ENCODE measurements at places on chromosomes 7 and 10.

DNA sequence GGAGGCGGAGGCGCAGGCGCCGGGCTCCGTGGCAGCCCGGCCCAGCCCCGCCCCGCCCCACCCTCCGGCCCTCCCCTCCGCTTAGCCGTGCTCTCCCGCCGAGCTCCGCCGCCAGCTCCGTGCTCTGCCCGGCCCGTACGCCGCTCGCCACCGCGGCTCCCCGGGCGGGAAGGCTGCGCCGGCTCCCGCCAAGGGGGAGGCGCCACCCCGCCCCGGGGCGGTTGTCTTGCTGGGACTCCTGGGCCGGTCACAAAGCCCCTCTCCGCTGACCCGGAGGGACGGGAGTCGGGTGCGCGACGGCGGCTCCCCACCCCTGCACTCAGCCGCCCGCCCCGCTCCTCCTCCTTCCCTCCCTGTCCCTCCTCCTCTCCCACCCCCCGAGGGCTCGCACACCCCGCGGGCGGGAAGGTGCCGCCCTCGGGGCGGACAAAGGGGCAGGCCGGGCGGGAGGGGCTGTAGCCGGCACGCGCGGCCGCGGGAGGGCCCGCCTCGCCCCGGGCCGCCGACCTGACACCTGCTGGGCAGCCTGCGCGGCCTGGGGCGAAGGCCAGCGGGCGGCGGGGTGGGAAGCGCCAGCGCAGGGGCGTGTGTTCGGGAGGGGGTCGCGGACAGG, 11.5 kb upstream of the SP8 start:
- peak; percentile 36 for DNase-seq

GRCh38 chr10:22053048-22053447, 49.5 kb upstream of the DNAJC1 start:
- DNase-seq, result no peak

DNA sequence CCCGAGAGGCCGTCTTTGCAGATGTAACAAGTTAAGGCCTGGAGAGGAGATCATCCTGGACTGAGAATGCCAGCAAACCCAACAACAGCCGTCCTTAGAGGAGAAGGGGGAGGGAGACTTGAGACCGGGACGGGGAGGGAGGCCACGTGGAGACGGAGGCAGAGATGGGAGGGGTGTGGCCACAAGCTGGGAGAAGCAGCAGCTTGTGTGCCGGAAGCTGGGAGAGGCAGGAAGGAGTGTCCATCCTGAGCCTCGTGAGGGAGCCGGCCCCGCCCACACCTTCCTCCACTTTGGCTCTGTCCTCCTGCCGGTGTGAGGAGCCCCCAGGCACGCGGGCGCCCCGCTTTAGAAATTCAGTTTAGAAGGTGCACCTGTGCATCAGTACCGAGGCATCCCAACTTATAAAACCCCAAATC, 95.7 kb downstream of the DNAJB6 start:
- DNase-seq, result peak; percentile 11

- DNase-seq, result no peak
These were observed 10.1 kb upstream of the LEP start for GRCh38 chr7:128231021-128231420.

DNA sequence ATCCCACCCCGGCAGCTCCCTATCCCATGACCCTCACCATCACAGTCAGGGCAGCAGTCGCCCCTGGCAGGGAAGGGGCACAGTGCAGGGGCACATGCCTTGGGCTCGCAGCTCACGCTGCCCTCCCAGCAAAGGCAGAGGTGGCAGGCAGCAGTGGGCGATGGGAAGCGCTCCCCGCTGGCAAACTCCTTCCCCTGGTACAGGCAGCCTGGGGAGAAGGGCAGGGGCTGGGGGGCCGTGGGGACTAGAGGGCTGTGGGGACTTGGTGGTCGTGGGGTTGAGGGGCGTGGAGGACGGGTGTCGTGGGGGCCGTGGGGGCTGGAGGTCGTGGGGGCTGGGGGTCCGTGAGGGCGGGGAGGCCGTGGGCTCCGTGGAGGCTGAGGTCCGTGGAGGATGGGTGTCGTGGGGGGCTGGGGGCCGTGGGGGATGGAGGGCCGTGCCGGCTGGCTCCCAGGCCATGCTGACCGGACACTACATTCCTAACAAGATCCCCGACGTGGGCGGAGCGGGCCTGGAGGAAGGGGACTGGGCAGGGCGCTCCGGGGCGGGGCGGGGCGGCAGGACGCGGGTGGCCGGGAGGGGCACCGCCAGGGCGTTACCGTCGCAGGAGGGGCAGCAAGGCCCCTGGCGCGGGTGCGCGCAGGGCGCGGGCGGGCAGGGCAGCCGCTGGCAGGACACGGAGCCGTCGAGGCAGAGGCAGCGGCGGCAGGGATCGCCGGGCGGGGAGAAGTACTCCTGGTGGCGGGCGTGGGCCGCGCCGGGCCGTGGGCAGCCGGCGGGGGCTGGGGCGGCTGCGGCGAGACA, 20.0 kb downstream of the KCP start:
- no peak for DNase-seq

DNA sequence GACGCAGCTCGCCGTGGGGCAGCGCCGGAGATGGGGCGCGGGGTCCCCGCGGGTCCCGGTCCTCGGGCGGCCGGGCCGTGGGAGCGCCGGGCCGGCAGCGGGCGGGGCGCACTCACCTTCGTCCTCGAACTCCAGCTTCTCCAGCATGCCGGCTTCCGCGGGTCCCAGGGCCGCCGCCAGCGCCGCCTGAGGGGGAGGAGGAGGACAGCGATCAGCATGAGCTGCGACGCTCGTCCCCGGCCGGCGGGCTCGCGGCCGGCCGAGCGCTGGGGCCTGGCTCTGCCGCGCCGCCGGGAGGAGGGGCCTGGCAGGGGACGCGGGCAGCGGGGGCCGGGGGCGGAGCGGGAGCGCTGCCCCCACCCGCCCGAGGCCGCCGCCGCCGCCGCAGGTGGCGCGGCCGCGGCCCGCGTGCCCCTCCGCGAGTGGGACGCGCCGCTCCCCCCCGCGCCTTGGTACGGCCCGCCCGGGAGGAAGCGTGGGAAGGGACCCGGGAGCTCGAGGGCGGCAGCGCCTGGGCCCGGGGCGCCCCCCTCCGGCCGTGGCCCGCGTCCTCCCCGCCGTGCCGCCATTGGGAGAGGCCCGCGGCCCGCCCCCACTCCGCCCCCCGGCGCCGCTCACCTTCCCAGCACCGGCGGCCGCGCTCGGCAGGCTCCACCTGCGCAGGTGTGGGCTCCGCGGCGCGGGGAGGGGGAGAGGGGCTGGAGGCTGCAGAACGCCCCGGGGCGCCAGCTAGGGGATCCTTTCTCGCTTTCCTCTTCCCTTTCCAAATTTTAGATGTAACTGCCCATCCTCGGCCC, 112.5 kb upstream of the RHEB start:
- peak; percentile 93 for DNase-seq

GRCh38 chr7:127396184-127396583, 3.7 kb upstream of the ZNF800 start:
- DNase-seq, result peak; percentile 87

GRCh38 chr7:132080967-132081668, 495.2 kb downstream of the PLXNA4 start:
- no peak for DNase-seq

DNA sequence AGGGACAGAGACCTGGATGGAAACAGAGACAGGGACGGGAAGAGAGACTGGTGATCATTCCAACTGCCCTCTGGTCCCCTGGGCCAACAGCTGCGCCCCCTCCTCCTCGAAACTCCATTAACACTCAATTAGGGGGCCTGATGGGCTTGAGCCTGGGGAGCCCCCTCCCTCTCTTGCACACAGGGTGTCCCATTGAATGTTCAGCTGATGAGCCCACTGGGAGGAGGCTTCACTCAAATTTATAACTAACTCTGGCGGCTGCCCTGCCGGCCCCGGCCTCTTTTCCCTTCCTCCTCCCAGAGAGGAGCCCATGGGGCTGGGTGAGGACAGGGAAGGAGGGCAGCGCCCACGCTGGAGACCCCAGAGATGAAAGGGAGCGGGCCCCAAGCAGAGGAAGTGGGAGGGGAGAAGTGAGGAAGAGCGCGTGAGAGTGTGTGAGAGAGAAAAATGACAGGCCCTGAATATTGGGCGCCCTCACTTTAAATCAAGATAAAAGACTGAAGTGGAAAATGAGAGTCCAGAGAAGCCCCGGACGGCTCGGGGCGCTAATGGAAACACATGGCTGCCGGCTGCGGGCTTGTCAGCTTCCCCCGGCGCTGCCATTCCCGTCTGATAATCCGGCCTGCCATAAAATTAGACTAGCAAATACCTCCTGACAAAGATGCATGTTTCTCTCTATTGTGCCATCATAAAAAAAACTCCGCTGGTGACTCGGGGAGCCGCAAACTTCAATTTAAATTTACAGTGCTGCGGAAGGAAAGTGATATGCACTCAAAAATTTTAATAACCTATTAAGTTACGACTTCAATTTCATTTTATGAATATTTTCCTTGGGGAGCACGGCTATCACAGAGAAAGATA, 58.0 kb upstream of the PAX2 start:
- no peak for DNase-seq

GRCh38 chr10:103013416-103013815, 95.3 kb downstream of the CNNM2 start:
- no peak for DNase-seq

Data from stimulated activated naive CD8-positive, alpha-beta T cell treated with anti-CD3 and anti-CD28 coated beads, Interleukin-15, amount 100 ng/mL, for 72 hours (primary cell).